ENCODE measurements at places on chromosomes 2 and 18.

DNA sequence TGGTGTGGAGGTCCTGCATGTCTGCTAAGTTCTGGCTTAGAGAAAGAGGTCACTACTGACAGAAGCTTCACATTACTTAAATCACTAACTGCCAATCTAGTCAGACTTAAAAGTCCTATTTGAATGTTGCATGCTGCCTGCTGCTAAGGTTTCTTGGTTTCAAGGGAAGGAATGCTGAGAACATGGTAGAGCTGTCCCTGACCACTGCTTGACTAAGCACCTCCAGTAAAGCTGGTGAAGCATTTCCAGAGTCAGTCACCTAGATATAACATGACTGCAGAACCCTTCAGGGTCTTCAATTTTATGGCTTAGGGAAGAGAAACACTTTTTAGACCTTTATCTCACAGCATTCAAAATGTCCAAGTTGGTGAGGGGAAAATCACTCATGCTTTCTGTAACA is 2178.3 kb upstream of the PIK3C3 start:
- no peak for DNase-seq

- no peak for DNase-seq
Observed at GRCh38 chr2:70024284-70024683, 62.9 kb upstream of the ASPRV1 start.

- no peak for DNase-seq
Observed at GRCh38 chr2:160911258-160911657, 249.0 kb upstream of the TANK start.

DNA sequence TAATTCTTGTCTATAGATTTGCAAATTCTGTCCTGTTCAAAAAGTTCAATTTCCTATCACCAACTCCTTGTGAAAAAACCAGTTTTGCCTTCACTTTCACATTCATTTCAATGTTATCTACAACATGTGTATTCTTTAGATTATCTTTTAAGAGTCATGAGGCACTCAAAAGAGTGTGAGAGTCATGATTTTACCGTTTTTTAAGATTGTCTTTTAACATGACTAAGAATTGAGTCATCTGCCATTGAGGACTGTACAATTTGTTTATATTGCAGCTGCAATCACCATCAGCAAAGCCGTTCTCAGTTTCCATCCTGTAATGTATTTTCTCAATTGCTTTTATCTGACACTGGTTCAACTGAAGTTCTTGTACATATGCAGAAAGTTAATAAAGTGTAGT is 275.8 kb downstream of the LNPK start:
- no peak for DNase-seq

- no peak for DNase-seq
Observed at GRCh38 chr2:106059416-106060065, 134.6 kb downstream of the UXS1 start.

GRCh38 chr2:85511008-85511811 is 27.8 kb upstream of the MAT2A start:
- DNase-seq = no peak

GRCh38 chr2:85439025-85439472 is 20.5 kb downstream of the SH2D6 start:
- DNase-seq = no peak

GRCh38 chr2:72895759-72896281 is 8.6 kb downstream of the SPR start:
- DNase-seq = peak; percentile 49

Measured in right kidney (tissue), 9 donors.